ENCODE measurements at places on chromosomes 7 and 10.

DNA sequence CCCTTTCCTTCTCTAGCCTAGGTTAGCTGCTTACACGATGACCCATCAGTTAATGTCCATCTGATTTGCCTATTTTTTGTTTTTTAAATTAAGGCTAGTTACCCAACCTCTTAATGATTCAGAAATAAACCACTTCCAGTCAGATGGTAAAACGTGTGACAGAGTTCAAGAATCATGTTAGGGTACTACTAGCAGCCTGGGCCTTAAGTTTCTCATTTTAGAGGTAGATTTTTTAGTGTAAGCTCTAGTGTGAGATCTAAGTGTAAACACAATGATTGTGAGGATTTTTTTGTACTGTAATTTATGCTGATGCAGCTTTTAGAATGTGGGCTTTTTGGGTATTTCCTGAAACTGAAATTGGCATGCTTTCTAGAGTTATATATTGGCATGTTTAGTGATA, 130.0 kb downstream of the CDK14 start:
- DNase-seq: no peak

- DNase-seq: no peak
Measured at GRCh38 chr7:92415225-92415624, 32.1 kb upstream of the GATAD1 start.

DNA sequence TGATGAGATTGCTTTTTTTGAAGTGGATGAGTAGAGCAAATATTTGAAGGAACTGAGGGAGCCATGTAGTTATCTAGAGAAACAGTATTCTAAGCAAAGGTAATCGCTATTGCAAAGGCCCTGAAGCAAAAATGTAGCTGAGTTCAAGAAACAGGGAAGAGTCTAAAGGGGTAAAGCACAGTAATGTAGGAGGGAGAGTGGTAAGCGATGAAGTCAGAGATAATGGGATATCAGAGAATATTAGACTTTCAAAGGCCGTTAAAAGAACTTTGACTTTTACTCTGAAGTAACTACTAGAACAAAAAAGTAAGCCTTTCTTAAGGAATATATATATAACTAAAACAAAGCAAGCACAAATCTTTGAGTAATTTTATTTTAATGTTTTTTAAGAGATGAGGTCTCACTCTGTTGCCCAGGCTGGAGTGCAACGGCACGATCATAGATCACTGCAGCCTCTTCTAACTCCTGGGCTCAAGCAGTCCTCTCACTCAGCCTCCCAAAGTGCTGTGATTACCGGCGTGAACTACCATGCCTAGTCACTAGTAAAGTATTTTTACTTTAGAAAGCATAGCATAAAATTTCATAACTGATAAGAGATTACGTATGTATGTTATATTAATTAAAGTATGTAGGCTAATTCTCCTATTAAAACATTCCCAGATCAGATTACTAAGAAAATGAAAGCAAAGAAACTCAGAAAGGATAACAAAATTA, 61.7 kb upstream of the OIT3 start:
- DNase-seq: no peak

DNA sequence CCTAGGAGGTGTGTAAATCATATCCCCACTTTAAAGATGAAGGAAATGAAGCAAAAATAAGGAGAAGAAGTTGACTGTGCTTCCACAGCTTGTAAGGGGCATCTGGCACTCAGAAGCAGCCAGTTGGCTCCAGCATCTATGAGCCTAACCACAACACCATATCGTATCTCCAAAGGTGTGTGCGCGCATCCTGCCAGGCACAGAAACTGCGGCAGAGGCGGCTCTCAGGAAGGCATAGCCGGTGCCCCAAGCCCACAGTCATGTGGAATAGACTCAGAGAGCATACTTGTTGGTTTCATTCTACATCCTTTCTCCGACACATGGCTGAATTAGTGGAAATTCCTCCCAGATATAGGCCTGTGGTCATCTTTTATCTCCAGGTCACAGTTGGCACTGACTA, 423.9 kb downstream of the CALN1 start:
- DNase-seq: no peak

DNA sequence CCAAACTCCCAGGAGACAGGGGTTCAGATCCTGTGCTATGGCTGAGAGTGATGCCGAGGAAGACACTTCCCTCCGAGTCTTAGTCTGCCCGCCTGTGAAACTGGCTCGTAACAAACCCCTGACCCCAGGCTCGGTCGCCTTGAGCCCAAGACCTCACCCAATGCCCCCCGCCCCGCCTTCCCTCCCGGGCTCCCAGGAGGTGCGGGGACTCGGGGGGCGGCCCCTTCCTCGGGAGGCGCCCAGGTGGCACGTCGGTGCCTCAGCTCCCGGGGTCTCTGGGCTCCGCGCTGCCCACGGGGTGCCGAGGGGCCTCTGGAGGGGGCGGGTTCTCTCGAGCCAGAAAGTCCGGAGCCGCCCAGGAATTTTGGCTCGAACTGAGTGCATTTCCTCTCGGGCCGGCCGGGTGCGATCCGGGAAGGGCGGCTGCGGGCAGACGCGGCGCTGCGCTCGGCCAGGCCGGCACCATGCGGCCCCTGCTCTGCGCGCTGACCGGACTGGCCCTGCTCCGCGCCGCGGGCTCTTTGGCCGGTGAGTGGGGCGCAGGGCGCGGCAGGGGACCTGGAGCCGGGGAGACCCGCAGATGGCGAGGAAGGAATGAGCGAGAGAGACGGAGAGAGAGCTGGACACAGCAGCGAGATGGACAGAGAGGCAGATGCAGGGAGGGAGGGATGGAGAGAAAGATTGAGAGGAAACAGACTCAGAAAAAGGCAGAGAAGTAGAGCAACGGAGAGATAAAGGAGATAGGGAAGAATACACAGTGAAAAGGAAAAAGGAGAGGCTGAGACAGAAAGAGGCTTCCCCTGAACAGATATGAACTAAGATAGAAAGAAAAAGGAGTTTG, at the start of gene PLAC9:
PLAC9 (plus strand) TSS at position 432 of the 841 bp plus-strand sequence; CDS start at position 465, 33 bp downstream.
- DNase-seq: no peak

DNA sequence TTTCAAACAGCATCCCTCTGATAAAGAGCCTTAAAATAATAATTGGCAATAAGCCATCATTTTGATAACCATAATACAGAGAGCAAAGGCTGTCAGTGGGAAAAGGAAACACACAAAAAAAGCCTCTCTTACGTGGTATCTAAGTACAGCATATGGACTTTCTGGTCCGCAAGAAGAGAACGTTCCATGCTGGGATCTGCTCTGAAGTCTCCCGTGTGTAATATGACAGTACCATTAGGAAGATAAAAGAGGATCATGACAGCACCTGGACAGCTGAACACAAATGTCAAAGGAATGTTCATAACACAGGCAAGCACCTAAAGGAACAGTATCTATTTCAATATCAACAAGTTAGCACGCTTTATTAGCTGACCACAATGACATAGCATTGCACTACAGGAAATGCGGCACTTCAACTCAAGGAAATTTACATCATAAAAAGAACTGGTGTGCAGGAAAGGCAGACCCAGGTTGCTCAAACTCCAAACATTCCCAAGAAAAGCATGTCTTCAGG, 9.9 kb downstream of the DCLRE1A start:
- DNase-seq: no peak
